ENCODE measurements at places on chromosomes 2 and 18.
A peak's percentile ranks its signal among the peaks of the same experiment; 100 is the strongest.

GRCh38 chr2:173350383-173350782, 4.3 kb upstream of the CDCA7 start:
- DNase-seq, result no peak

GRCh38 chr2:75200140-75201096, 1.1 kb upstream of the TACR1 start:
- DNase-seq, result peak; percentile 68

- DNase-seq, result peak; percentile 52
These were observed at the start of gene MAPK4 for GRCh38 chr18:50559752-50560680. TSS of gene MAPK4 (plus strand) at chr18:50560087. CDS start at chr18:50663959, 103,872 bp downstream.

DNA sequence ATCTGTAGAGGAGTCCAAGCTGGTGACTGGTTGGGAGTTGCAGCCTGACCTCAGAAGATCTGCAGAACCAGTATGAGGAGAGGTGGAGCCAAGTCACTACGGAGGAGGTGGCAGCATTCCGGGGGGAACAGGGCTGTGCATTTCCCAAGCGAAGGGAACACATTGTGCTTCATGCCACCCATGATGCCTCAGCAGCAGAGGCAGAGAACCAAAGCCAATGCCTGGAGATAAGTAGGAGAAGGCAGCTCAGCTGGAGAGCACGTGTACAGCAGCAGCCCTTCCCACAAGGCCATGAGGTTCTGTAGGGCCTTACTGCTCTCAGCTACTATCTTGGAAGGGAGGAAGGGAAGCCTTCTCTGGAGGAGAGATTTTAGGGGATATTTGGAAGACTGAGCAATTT, 67.2 kb upstream of the LRPPRC start:
- no peak for DNase-seq

GRCh38 chr2:120741571-120742561, 6.2 kb downstream of the GLI2 start:
- DNase-seq, result no peak

GRCh38 chr2:39593439-39594393, 72.0 kb upstream of the TMEM178A start:
- DNase-seq, result no peak

- no peak for DNase-seq
These were observed 43.3 kb downstream of the ZNF532 start for GRCh38 chr18:58908006-58908405.

DNA sequence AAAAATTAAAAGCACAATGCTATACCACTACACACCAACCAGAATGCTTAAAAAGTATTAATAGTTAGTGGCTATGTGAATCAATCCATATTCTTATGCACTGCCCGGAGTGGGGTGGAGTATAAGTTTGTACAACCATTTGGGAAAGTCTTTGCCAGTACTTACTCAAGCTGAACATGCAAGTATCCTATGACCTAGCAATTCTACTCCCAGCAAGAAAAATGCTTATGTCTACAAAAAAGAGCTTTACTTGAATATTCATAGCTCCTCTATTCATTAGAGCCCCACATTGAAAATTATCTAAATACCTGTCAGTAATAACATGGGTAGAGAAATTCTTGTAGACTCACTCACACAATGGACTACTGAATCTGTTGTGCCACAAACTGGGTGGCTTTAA, 21.4 kb upstream of the CNOT11 start:
- DNase-seq, result no peak

DNA sequence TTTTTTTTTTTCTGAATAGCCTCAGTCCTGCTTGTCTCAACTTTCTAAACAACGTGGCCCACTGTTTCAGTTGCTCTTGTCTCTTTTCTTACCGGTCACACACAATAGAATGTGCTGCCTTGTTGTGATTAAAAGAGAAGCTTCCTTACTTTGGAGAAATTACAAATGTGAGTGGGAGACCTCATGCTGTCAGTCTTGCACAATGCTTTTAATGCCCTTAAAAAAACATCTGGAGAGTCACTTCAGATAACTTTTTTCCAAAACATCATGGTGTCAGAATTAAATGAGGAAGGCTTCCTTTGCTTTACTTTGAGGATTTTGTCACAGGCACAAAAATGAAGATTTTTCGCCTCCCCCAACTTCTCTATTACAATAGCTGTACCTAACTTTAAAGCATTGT, 37.7 kb downstream of the LHCGR start:
- DNase-seq, result no peak

Data from nucleus accumbens (tissue), 56 donors.